ENCODE measurements at places on chromosomes 5 and 9.
A peak's percentile ranks its signal among the peaks of the same experiment; 100 is the strongest.

GRCh38 chr5:31021181-31021624 lies 172.3 kb upstream of the CDH6 start:
- DNase-seq, result no peak

- DNase-seq, result peak; percentile 91
These were observed 6.9 kb downstream of the ANXA6 start for GRCh38 chr5:151150471-151151262.

DNA sequence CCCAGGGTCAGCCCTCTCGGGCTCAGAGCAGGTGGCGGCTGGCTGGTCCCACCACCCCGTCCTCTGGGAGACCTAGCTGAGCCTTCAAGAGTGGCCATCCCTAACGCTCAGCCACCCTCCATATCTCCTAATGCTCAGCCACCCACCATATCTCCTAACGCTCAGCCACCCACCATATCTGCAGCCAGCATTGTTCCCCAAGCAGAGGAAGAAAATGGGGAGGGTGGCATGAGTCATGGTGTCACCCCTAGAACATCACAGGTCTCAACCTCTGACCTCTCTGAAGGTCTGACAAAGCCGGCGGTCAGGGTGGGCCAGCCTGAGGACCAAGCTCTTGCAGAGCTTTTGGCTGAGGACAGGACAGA lies 14.7 kb downstream of the LHX3 start:
- DNase-seq, result no peak

DNA sequence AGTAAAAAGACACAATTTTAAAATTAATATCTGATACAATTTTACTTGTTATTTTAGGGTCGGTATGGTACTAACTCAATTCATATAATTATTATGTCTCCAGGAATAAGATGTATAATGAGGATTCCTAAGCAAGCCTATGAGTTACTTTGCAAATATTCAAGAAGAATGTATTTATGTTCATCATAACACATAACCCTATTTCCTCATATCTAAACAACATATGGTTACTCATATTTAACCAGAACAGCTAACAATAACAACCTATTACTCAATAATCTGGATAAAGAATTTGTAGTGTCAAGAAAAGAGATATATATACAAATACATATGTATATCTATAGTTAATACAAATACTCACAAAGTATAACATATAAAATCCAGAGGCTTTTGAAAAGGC lies 285.9 kb downstream of the ARL15 start:
- DNase-seq, result no peak

- no peak for DNase-seq
These were observed 93.0 kb downstream of the IRX2 start for GRCh38 chr5:2658447-2658846.

DNA sequence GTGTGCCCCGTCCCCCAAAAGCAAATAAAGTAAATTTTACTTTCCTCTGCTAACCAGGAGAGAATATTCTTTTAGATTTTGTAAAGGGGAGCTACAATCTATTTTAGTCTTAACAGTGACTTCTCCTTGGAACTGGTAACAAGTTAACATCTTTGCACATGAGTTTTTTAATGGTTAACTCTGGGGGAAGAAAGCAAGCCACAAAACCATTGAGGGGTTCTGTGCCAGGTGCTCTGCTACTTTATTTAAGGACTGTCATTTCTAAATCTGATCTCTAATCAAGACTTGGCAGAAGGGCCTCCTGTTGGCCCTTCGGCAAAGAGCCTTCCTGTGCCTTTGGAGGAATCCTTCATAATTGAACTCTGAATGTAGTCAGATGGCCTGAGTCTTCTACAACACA lies 153.4 kb downstream of the SLC12A2 start:
- no peak for DNase-seq

- DNase-seq, result no peak
These were observed at the start of gene CD14 for GRCh38 chr5:140633021-140633471. CD14 (minus strand) TSS chr5:140633175; CDS start chr5:140633071, 104 bp downstream.

GRCh38 chr5:178074266-178074952 lies 38.9 kb upstream of the N4BP3 start:
- DNase-seq, result no peak

DNA sequence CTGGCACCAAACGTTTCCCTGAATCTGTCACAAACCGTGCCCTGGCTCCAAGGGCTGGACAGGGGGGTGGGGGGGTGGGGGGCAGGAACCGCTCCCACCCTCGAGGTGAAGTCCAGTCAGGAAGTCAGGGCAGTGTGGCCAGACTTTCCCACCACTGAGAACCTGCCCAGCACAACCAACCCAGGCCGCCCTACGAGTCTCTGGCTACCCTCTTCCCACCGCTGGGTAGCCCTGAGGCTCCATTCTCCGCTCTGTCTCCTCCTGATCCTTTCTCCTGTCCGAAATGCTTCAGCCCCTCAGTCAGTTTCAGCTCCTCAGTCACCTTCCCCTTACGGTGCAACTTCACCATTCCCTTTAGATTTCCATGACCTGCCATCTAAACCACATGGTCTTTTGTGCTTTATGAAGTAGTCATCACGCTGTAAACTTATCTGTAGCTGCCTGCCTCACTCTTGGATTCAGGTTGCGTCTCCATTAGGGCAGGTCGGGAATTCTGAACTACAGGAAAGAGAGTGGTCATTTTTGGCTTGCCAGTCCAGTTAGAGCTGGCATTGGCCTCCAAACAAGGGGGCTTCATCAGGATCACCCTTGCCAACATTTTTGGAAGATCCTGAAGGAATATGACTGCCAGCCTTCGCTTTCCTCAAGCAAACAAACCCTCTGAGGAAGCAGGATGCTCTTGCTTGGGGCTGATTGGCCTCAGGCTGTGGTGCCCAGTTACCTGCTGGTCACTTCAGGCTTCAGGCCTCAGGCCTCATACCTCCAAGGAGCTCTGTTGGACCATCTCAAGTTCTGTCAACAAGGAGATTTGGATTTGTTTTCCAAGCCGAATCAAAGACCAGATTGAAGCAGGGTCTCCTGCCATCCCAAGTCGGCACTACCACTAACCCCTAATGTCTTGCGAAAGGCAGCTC lies 794 bp upstream of the DCAF12 start:
- DNase-seq, result no peak

DNA sequence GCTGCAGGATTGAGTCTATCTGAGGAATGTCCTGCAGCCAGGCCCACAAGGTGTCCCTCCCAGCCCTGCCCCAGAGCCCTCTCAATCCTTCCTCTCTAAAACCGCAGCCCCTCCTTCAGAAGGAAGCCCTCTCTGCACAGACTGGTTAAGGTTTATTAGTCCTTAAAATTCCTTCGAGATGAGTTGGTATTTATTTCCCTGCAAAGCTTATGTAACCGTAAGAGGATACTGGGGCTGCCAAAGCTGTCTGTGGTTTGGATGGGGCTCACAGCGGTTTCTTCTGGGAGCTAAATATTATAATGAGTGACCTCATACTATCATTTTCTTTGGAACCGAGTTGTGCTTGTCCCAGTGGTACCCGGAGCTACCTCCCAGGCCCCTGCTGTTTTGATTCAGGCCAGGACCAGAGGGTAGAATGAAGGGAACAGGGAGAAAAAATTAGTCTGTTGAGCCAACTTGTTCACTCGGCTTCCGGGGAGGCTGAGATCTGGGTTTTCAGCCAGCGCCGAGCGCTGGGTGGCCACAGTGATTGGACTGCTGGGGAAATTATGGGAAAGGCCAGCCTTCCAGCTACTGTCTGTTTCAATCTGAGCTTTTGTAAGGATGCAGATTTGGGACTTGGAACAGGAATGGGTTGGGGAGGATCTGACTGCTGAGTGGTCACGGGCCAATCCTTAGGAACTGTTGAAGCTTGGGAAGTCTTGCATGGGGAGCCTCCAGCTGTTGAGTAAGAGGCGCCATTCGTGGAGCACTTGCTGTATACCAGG lies 107.5 kb downstream of the NDFIP1 start:
- no peak for DNase-seq

- DNase-seq, result no peak
These were observed 16.1 kb downstream of the LURAP1L start for GRCh38 chr9:12790883-12791282.

GRCh38 chr9:37908698-37909186 lies 4.8 kb upstream of the SLC25A51 start:
- DNase-seq, result peak; percentile 93

DNA sequence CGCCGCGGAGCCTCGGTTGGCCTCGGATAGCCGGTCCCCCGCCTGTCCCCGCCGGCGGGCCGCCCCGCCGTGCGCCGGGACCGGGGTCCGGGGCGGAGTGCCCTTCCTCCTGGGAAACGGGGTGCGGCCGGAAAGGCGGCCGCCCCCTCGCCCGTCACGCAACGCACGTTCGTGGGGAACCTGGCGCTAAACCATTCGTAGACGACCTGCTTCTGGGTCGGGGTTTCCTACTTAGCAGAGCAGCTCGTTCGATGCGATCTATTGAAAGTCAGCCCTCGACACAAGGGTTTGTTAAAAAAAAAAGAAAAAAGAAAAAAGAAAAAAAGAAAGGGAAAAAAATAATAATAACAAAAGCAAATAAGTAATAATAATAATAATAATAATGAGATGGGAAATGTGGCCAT lies 112.8 kb downstream of the GCNT1 start:
- no peak for DNase-seq

DNA sequence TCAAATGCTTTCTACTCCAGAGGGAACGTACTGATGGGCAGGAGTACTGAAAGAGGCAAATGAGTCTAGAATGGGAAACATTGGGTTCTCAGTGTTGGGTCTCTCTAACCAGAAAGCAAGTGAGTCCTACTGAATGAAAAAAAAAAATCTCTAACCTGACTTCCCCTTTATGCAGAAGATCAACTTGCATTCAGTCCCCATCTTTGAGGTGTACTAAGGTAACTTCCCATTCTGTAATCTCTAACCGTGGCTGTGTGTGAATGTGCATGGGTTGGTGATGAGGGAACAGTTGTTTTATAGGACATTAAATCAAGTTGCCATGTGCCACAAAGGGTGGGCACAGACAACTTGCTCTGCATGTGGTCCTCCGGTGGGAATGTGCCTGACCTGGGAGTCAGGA lies 264.6 kb upstream of the CLINT1 start:
- DNase-seq, result no peak

DNA sequence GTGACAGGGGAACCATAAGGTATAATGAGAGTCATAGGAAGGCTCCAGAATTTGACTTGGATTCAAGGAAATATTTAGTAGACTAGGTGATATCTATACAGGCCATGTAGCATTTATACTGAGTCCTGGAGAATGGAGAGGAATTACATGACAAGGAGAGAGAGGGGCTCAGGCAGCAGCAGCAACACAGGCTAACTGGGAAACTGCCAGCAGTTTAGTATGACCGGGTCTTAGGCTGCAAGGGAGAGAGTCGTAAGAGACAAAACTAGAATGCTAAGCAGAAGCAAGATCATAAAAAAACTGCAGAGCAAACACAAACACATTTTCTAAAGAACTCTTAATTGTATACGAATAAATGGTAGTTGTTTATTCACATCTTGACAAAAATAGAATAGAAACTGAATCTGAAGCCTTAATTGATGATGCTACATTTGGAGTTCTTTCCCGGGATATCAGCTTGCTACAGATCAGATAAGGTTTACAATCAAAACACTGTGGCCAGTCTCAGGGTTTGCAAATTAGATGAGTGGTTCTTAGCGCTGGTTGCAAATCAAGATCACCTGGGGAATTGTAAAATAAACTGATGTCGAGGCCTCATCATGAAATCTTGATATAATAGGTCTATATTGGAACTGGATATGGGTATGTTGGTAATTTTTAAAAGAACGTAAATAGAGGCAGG lies 480.0 kb upstream of the C9orf72 start:
- DNase-seq, result no peak

GRCh38 chr5:16780325-16780724 lies 155.8 kb downstream of the MYO10 start:
- no peak for DNase-seq

DNA sequence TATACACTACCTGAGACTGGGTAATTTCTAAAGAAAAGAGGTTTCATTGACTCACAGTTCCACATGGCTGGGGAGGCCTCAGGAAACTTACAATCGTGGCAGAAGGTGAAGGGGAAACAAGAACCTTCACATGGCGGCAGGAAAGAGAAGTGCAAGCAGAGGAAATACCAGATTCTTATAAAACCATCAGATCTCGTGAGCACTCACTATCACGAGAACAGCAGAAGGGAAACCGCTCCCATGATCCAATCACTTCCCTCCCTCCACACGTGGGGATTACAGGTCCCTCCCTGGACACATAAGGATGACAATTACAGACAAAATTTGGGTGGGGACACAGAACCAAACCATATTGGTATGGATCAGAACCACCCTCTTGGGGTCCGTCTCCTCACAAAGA lies 44.2 kb upstream of the SPIN1 start:
- no peak for DNase-seq

GRCh38 chr9:116539549-116539948 lies 147.6 kb upstream of the TRIM32 start:
- DNase-seq, result no peak

DNA sequence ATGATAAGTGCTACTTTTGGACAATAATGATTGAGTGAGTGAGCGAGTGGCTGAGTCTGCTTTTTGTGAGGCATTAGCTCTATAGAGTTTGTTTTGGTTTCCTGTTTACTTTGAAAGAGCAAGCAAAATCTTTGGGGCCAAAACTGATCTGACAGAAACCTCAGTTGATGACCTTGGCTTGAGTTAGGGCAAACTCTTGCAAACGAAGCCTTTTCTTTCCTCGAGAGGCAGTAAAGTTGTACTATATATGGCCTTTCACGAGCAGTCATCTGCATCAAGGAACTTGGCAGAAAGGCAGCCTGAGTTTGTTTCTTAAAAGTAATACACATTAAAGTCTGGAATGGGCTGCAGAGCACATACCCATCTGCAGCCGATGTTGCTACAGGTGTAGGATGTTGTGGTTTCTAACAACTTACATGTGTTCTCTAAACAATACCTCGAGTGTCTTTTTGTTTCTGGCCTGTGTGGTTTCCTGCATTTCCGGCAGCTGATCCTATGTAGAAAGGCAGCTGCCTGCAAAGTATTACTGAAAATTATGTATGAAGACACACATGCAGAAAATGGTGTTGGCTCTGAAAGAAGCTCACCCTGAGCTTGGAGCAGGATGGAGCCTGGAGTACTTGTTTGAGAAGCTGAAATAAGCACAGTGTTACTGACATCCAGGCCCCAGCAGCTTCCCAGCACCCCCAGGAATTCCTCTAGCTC lies 60.8 kb downstream of the FOXD1 start:
- DNase-seq, result no peak

DNA sequence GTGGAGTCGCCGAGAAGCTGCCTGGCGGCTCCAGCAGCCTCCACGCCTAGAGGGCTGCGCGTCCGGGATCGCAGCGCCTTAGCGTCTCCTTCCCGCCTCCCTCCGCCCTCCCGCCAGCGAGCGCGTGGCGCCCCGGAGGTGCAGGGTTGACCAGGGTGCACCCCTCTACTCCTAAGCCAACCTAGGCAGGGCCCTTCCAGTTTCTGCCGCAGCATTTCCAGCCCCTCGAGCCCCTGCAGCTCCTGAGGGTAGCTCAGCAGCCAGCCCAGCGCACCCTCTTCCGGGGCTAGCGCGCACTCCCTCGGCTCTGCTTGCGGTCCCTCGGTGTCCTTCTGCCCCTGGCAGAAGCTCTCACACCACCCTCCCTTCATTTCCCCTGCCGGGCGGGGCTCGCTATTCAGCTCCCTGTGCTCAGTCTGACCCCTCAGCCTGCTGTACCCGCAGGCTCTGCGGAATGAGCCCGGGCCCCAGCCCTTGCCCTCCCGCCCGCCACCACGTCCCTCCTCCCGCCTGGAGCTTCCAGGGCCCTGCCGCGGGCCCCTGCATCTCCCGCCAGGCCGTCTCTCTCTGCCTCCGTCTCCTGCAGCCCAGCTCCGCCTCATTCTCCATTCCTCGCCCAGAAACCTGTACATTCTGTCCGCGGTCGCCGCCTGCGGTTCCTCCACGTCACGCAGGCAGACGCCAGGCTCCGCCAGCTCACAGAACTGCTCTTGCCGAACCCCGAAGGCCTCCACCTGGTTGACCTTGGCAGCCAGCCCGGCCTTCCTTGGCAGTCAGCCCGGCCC lies 61.8 kb downstream of the SPATA31C2 start:
- no peak for DNase-seq

All from AML-193 (cell line).